ENCODE measurements at places on chromosomes 4 and X. TPM values are rescaled to one million over a fixed set of nuclear protein-coding genes. Genes with fewer than 3 reads are reported as not detected.

DNA sequence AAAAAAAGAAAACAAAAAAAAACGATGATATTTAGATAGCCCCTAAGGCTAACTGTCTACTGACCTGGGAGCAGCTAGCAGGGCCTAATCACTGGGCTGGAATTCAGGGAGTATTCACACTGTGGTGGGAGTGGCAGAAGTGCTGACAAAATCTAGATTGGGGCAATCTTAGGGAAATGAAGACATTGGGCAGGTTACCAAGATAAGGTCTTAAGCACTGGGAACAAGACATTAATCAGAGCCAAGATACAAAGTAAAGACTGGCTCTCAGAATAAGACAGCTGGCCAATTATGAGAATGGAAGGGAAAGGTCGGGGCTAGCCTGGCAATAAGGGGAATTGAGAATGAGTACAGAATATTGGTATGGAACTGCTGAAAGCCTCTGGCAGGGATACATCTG lies 100.2 kb upstream of the GRIA3 start:
- no peaks in the 10 kb centered on the region for H3K36me3 ChIP-seq
- DNase-seq, result no peak
- no peak overlapping the region for H3K4me3 ChIP-seq
- H3K4me1 ChIP-seq, result no peaks in the 10 kb centered on the region
- no peak overlapping the region for H3K27ac ChIP-seq

QRFPR gene
- total RNA-seq, result not detected

USP17L30 gene
- total RNA-seq, result not detected

CCNB3 gene
- 0.07 TPM for total RNA-seq

DNA sequence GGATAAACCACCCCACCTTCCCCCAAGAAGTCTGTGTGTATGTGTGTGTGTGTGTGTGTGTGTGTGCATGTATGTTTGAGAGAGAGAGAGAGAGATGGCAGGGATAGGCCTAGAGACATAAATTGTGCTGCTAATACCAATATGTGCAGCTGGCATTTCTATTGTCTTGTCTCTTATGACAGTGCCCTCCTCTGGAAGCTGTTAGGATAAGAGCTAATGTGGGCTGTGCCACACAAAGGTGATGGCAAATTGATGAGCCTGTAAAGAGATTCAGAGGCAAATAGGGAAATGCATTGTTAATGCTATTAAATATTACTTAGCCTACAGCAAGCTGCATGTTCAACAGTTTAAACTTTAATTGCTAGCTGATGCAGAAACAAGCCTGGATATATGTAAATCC lies 332.0 kb downstream of the NKX6-1 start:
- H3K27me3 ChIP-seq, result no peaks in the 10 kb centered on the region
- no peak overlapping the region for H3K4me3 ChIP-seq
- H3K36me3 ChIP-seq, result no peaks in the 10 kb centered on the region
- H3K4me1 ChIP-seq, result no peaks in the 10 kb centered on the region

DNA sequence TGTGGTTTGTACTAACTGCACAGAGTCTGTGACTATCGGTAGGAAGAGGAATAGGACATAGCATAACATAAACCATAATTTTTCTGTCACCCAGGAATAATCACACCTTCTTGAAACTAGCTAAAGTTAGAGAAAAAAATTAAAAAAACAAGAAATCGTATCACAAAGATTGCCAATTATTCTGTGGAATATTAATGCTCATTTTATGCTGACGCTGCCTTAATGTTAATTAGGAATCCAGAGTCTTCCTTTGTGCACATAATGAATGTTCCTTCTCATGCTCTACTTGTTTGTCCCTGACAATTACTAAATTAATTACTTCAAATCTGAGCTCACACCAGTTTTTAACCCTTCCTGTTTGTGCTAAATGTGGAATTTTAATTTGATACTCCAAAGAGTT lies 772.7 kb upstream of the EPHA5 start:
- H3K27ac ChIP-seq, result no peak overlapping the region
- no peaks in the 10 kb centered on the region for H3K27me3 ChIP-seq
- H3K36me3 ChIP-seq, result no peaks in the 10 kb centered on the region
- no peak overlapping the region for H3K4me3 ChIP-seq
- no peaks in the 10 kb centered on the region for H3K4me1 ChIP-seq

ASB11 gene
- 0.30 TPM for total RNA-seq

PRRG3 gene
- total RNA-seq, result not detected

DNA sequence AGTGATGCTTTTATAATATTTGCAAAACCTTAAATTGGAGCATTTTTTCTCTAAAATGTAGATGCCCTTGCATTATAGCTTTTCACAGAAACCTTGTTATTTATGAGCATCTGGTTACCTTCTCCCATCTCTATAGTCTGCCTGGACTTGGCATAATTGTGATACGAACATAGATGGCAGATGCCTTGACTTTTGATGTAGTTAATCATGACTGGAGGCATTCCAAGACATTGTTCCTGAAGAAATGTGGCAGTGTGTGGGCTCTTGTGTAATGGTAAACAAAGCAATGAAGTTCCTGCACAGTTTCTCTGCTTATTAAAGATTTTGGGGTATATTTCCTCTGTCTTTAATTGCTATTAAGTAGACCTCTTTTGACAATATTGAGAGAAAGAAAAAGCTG lies 500.1 kb downstream of the PCDH19 start:
- no peak overlapping the region for H3K27ac ChIP-seq
- no peaks in the 10 kb centered on the region for H3K27me3 ChIP-seq
- no peaks in the 10 kb centered on the region for H3K4me1 ChIP-seq
- no peaks in the 10 kb centered on the region for H3K36me3 ChIP-seq

- H3K27me3 ChIP-seq, result no peaks in the 10 kb centered on the region
- H3K27ac ChIP-seq, result no peak overlapping the region
- no peak for DNase-seq
Observed at GRCh38 chrX:74814681-74815080, 110.6 kb downstream of the NEXMIF start.

All from CD4-positive, CD25-positive, alpha-beta regulatory T cell (primary cell).